ENCODE measurements at places on chromosomes 6 and 20. TPM values are rescaled to one million over a fixed set of nuclear protein-coding genes. Genes with fewer than 3 reads are reported as not detected.

PBOV1 gene
- total RNA-seq, result not detected

SPAG4 gene
- total RNA-seq, result 17.3 TPM

MKKS gene
- total RNA-seq, result 3.2 TPM

SCUBE3 gene
- total RNA-seq, result 1.4 TPM
